IPS DF 6.9 (cell line): ENCODE measurements at places on chromosomes 12 and 14.

DNA sequence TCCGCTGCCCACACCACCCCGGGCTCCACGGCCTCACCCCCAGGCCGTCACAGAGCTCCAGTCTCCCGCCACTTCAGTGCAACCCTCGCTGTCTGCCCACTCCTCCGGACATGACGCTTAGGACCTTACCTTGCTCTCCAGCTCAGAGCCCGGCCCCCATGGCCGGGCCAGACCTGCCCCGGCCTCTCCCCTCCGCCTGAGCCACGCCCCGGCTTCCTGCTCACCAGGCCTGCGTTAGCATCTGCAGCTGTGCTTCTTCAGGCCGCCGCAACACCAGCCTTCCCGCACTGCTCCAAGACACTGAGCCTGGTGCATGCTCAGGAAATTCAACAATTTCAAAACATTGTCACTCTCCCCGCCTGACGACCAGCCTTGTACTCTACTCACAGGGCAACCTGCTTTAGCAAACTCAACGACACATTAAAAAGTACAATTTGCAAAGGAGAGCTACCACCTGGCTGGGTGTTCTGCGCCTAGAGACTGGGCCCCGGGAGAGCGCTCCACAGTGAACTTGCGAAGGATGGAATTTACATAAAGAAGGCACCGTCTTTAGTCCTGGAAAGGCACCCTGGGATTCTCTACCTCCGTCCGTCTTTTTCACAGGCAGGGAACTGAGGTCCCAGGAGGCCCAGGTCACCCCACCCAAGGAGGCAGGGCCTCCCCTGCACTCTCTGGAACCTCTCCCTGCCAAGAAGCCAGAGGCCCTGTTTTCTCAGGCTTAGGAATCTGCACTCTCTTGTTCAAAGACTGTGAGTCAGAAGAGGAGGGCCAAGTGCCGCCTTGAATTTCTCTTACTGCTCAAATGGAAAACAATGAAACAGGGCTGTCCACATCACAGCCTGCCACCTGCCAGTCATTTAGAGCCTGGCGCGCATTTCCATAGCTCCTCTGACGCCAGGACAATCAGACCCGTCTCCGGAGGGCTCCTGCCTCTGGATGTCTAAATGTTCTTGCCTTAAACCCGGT is 51.3 kb downstream of the STX2 start:
- no peak for DNase-seq

GRCh38 chr12:97216848-97217247 is 245.8 kb upstream of the RMST start:
- no peak for DNase-seq

DNA sequence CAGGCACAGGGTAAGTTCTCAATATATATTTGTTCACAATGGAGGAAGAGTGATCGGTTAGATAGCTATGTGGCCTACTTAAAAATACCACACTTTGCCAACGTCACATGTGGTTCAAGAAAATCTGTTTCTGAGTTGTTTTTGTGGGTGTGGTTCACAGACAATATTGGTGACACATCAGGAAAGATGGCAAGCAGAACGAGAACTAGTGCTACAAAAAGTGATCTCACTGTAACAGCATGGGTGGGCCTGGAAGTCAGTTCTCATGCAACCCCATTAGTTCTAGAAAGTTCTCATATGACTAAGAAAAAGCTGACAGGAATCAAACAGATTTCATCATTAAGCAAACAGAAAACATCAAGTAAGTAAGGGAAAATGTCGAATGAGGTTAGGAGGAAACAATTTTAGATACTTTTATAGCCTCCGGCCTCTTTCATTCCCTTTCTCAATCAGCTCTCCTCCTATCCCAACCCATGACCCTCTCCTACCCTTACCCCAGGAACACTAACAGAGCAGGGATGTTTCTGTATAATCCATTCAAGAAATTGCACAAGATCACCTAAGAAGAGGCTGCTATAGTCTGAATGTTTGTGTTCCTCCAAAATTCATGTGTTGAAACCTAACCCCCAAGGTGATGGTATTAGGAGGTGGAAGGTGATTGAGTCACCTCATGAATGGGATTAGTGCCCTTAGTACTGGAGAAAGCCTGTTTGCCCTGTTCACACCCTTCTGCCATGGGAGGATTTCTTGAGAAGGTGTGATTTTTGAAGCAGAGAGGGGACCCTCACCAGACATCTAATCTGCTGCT is 15.5 kb upstream of the NTN4 start:
- no peak for DNase-seq

GRCh38 chr12:65643595-65644386 is 180.5 kb upstream of the HMGA2 start:
- DNase-seq = no peak

GRCh38 chr12:116463366-116463765 is 95.8 kb upstream of the MAP1LC3B2 start:
- DNase-seq = no peak

GRCh38 chr12:75632442-75632841 is 121.0 kb upstream of the KRR1 start:
- no peak for DNase-seq

DNA sequence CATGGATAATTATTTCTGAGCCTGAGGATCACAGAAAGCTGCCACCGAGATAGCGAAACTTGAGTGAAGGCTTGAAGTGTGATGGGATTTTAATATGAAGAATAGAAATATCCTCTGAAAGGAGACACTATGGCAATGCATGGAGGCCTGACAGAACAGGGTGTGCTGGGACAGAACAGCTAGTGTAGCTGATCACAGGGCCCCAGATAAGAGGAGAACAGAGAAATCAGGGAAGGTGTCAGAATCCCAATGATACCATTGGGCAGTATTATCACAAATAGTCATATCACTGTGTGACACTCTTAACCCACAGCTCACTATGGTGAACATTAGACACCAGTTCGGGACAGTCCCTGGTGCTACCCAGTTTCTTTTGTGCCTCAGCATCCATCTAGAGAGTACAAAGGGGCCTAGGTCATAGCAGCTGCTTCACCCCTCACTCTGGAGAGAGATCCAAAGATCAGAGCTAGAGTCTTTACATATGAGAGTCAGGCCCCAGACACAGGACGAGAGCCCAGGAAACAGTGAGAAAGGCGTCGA is 506 bp upstream of the OR10P1 start:
- no peak for DNase-seq
